ENCODE measurements at places on chromosomes 1 and 21.

DNA sequence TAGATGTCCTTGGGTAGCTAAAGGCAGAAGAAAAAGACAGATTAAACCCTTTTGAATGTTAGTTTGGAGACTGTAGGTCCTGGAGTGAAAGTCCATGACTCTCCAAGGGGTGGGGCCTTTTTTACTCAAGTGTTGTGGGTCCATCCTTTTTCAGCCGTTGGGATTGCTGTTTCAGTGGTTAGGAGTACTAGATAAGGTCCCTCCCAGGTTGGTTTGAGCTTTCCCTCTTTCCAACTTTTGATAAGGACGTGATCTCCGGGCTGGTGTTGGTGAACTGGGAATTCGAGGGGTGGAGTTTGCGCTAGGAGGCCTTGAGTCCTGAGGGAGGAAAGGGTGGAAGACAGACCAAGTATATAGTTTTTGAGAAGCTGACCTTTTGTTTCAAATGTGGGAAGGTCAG lies 5.2 kb upstream of the IPP start:
- no peak for DNase-seq

DNA sequence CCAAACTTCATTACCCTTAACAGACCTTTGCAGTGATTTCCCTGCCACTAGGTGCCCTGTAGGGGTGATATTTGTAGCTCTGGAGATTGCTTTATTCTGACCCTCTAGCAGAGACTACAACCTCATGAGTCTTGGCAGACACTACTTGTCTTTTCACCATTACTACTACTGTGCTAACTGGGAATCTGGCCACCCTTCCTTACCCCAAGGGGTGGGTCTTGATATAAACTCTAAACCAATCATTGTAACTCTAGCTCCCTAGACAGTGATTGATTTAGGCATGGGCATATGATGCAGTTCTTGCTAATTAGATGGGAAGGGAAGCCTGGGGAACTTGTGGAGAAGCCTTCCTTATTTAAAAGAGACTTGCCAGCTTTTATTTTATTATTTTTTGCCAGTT lies 3.9 kb downstream of the KPNA6 start:
- DNase-seq: no peak

GRCh38 chr1:94044290-94044790 lies 76.6 kb downstream of the ABCA4 start:
- no peak for DNase-seq

DNA sequence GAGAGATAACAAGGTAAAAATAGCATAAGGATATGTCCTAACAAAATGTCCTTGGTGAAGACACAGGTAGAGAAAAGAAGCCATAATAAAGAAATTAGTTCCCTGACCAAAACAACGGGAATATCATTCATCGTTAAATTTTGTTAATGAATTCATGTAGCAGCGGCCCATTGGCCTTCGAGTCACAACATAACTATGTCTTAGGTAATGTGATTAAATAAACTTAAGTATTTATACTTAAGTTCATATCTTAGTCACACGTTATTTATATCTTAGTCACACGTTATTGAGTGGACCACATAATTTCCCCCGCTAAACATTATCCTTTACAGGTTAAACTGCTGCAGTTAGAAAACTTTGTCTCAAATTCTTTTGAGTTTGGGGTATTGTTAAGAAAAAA lies 1.2 kb downstream of the NEXN start:
- no peak for DNase-seq

- DNase-seq: no peak
Observed at GRCh38 chr21:25737421-25737820, 2.6 kb downstream of the GABPA start.

- DNase-seq: no peak
Observed at GRCh38 chr1:150793221-150793620, 14.8 kb downstream of the CTSK start.

- DNase-seq: no peak
Observed at GRCh38 chr21:45016406-45017038, 57.9 kb upstream of the ADARB1 start.

- DNase-seq: peak; percentile 81
Observed at GRCh38 chr21:36422279-36423098, 37.3 kb downstream of the CHAF1B start.

DNA sequence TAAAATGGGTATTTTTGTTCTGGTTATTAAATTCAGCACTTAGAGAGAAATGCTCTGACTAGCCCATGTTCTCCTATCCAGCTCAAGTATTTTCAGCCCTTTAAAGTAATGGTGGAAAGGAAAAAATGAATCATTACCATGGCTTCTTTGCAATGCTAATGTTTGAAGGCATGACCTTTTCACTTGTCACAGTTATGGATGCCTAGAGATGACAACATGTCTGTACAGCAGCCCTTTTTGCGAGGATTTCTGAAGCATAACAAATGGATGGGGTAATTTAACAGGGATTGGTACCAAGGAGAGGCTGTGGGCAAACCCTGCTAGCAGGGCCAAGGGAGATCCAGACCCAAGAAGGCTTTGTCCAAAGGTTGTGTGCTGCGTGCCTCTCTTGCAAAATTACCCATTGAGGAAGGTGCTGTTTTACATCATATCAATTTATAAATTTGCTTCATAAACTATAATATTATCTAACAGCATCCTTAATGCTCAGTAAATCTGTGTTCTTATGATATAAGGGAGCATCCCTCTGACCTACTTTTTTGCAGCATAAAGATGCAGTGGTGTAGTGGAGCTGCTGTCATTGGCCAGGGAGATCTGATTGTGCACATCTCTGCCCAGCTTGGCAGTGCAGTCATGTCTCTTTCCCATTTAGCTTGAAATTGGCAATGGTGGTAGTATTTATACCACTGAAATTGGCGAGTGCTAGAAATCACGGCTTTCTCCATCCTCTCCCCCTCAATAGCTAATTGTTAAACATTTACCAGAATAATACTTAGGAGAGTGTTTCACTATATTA lies 327.1 kb downstream of the PCP4 start:
- no peak for DNase-seq

DNA sequence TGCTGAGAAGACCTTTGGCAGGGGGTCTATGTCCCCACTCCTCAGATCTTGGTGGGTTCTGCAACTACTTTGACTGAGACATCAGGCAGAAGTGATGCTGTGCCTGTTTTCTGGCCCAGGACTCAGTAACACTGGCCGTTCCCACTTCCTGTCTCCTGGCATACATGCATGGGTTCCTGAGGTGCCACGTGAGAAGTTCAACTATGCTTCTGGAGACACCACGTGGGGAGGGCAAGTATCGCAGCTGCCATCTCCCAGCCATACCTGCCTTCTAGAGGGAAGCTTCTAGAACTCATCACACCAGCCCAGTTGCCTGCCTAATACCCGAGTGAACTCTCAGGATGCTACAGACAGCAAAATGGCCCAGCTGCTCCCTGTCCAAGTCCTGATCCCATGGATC lies 65.8 kb downstream of the TRABD2B start:
- DNase-seq: no peak

GRCh38 chr1:226798427-226799411 lies 59.6 kb upstream of the ITPKB start:
- DNase-seq: no peak
